ENCODE measurements at places on chromosomes 6 and 20.

GRCh38 chr20:21714297-21715192 is 9.1 kb downstream of the PAX1 start:
- DNase-seq: no peak

DNA sequence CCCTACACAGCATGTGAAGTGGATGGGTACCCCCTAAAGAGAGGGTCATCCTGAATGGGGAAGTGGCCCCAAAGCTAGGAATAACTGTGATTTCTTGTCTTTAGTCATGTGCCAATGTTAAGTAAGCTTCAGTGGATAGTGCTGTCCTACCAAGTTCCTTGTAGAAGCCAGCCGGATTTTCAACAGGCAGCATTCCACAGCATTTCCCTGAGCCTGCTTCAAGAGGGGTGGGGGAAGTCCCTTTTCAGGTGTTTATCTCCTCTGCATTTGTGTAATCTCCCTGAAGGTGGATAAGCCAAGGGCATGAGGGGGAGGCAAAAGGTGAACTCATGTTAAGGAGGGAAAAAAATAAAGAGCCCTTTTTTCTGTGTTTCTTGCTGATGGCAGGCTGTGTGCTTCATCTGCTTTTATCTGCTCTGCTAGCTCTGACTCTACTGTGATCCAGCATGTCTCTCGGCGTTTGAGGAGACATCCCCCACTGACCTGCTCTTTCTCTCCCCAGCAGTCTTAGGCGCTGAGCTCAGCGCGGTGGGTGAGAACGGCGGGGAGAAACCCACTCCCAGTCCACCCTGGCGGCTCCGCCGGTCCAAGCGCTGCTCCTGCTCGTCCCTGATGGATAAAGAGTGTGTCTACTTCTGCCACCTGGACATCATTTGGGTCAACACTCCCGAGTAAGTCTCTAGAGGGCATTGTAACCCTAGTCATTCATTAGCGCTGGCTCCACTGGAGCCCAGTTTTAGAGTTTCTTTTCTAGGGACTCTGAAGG is 1.9 kb downstream of the EDN1 start:
- peak; percentile 62 for DNase-seq

DNA sequence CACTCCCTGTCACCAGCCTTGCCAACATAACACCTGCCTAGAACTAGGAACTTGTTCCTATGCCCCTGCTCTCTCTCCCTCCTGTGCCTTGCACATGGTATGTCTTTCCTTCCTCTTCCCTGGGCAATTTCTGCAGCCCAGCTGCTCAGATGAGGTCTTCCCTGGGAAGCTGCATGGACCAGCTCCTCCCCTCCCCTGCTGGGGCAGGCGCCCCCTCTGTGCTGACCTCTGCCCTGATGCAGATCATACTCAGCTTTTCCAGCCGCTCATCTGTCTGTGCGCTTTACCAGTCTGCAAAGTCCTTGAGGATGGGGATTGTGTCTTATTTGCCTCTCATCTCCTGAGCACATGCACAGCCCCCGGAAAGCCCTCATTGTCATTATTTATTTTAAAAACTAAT is 161.8 kb downstream of the SCML4 start:
- DNase-seq: no peak

GRCh38 chr20:39210341-39211036 is 248.3 kb downstream of the DHX35 start:
- DNase-seq: no peak

GRCh38 chr6:158865769-158866168 is 46.6 kb upstream of the EZR start:
- no peak for DNase-seq

DNA sequence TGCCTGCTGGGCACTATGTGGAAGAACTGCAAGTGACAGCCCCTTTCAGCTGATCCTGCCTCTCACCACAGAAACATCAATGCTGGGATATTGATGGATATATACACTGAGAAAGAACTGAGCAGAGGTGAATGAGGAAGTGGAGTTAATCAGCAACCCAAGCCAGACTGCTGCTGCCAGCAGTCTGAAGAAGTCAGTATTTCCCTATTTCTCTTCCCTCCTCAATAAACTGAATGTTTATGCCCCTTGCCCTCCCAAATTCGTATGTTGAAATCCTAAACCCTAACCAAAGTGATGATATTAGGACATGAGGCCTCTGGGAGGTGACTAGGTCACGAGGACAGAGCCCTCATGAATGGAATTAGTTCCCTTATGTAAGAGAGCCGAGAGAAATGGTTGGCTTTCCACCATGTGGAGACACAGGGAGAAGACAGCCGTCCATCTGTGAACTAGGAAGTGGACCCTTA is 76.3 kb downstream of the CDK19 start:
- no peak for DNase-seq

GRCh38 chr6:79420054-79420453 is 117.2 kb downstream of the LCA5 start:
- DNase-seq: no peak

GRCh38 chr6:104987218-104987617 is 30.3 kb downstream of the LIN28B start:
- DNase-seq: no peak

DNA sequence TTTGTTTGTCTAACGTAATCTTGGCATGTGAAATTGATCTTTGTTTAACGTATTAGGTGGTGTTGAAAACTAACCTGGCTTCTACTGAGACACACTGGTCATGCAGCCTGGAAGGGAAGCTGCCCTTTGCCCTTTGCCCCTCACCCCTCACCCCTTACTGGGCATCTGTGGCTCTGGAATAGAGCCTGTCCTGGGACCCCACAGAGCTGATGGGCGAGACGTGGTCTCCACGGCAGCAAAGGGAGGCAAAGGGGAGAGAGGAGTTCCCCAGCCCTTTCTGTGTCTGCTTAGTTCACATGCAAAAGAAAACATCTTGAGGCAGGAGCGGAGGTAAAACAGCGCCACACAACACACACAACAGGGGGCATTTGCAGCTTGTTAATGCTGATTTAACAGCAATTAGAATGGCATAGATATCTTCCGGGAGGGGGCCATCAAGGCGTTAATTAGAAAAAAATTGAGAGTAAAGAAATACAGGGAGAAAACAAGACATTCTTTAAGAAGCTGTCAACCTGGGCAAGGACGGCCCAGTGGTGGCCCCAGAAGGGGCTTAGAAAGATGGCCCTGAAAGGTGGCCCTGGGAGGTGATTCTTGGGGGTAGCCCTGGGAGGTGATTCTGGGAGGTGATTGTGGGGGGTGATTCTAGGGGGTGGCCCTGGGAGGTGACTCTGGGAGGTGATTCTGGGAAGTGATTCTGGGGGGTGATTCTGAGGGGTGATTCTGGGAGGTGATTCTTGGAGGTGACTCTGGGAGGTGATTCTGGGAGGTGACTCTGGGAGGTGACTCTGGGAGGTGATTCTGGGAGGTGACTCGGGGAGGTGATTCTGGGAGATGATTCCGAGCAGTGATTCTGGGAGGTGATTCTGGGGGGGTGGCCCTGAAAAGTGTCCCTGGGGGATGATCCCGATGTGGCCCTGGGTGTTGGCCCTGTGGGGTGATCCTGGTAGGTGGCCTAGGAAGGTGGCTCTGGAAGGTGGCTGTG is 44.5 kb upstream of the DACT2 start:
- no peak for DNase-seq

All from fibroblast of pulmonary artery (primary cell).